ENCODE measurements at places on chromosomes 6 and 20. TPM values are rescaled to one million over a fixed set of nuclear protein-coding genes. Genes with fewer than 3 reads are reported as not detected.

GRCh38 chr6:151723152-151723551 lies 84.3 kb upstream of the ESR1 start:
- no peak for DNase-seq

GRCh38 chr6:24827162-24827561 lies 28.4 kb upstream of the ARMH2 start:
- no peak for DNase-seq

DNA sequence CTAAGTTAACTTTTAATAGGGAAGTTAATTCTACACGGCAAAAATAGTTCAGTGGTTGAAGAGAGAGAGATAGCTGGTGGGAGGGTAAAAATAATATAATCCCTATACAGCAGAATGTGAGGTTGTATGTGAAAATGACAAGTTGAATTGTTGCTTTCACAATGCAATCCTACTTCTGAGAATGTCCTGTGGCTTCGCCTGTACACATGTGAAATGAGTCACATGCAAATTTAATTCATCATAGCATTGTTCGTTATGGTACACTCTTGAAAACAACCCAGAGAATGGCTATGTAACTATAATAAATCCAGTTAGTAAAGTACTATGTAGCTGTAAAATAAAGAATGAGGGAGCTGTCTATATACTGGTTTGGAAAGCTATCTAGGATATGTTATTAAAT lies 46.0 kb upstream of the HINT3 start:
- DNase-seq = no peak

DNA sequence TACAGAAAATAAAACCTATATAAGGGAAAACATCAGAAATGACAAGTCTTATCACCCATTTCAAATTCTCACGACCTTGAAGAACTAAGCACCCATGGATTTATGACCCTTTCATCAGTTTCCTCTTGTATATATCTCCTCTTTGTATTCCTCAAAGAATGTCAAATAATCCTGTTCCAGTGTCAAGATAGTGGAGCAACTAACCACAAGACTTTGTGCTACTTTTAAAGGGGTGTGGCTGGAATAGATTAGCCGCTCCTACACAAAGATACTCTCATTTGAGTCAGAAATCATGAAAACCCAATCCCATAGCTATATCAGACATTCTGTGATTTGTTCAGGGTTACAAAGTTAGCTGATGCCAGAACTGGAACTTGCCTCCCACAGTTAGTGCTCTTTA lies 6.6 kb downstream of the REPS1 start:
- no peak for DNase-seq

DNA sequence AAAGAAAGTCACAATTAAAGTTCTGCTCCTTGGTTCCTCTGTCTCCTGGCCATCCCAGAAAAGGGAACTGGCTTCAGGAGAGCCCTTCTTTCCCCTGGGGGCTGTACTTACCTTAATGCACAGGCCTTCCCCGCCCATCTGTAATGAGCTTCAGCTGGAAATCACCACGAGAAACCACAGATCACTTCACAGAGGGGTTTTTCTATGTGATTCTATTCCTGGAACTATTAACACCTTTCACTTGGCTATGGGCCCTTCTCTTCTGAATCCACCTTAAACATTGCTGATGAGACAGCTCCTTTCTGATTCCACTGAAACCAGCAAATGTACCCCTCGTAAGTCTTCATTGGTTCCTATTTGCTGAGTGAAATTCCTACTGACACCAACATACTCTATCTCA lies 80.7 kb downstream of the FOXF2 start:
- no peak for DNase-seq

DNA sequence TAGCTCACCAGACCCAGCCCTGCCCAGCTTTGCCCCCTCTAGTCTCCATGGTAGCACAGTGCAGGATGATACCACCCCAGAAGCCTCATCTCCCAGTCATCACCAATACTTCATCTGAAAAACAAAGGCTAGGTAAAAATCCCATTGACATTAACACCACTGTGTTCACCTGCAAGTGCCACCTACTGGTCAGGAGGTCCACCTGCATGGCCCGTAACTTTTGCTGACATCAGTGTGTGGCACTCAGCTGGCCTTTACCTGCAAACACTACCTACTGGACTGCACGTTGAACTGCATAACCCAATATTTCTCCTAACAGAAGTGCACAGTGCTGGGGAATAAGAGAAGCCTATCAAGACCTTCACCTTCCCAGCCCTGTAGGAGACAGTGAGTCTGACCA lies 234.7 kb upstream of the ADGRB3 start:
- DNase-seq = peak; percentile 35

GRCh38 chr6:119459207-119459974 lies 109.8 kb upstream of the MAN1A1 start:
- DNase-seq = no peak

DNA sequence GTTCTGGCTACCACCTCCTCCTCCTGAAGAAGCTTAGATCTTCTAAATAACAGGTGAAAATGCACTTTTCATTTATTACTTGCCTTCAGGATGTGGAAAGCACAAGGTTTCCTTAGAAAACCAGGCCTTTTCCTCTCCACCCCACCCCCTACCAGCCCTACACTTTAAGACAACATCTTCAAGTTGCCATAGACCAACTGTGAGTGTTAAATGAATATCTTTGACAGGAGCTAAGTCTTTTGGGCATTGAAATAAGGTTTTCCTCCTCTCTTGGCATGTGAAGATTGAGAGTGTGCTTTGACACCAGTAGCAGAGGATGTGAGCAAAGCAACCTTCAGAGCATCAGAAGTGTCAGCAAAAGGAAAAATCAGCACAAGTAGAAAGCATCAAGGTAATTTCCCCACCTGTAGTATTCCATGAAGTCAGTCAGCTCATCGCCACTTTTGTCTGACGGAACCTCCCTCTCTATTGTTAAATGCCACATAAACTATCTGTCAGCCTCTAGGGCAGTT lies 532.3 kb upstream of the MMS22L start:
- DNase-seq = no peak

GRCh38 chr6:144840619-144841018 lies 555.5 kb downstream of the UTRN start:
- DNase-seq = no peak

GRCh38 chr6:29632789-29633533 lies at the start of gene GABBR1:
TSS of gene GABBR1 (minus strand) at chr6:29633183. CDS start at chr6:29632385, 798 bp downstream.
- DNase-seq = peak; percentile 90

DNA sequence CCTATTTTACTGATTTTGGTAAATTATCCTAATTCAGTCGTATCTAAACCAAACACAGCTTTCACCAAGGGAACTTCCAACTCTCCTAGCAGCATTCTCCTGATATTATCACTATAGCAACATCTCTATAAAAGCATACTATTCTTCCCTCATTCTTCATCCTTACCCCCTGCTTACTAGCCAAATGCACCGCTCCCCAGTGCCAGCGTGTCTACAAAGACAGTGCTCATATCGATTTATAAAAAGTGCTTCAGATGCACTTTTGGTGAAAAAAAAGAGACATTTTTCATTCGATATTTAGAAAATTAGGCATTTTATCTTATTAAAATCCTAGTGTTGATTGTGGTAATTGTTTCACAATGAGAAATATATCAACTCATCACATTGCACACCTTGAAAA lies 74.0 kb downstream of the SYNE1 start:
- no peak for DNase-seq

GRCh38 chr6:80165143-80165542 lies 58.7 kb downstream of the BCKDHB start:
- DNase-seq = no peak

The CHMP4B gene
- 66.1 TPM for total RNA-seq

The COL12A1 gene
- 1.4 TPM for total RNA-seq

The VNN1 gene
- not detected for total RNA-seq

The PARD6B gene
- 37.5 TPM for total RNA-seq

The POLR1H gene
- 37.7 TPM for total RNA-seq

The CTCFL gene
- total RNA-seq = 0.70 TPM

The CPXM1 gene
- total RNA-seq = 57.1 TPM

The FAM217A gene
- not detected for total RNA-seq

The CCN2 gene
- total RNA-seq = 75.9 TPM
